ENCODE measurements at places on chromosomes 6 and 20.

- no peak for DNase-seq
Measured at GRCh38 chr20:37925265-37926165, 22.6 kb downstream of the VSTM2L start.

GRCh38 chr6:56663344-56663743, 20.7 kb upstream of the DST start:
- DNase-seq: no peak

GRCh38 chr20:1185316-1185741, 548 bp upstream of the TMEM74B start:
- no peak for DNase-seq

- no peak for DNase-seq
Measured at GRCh38 chr6:40439026-40439800, 148.0 kb downstream of the LRFN2 start.

DNA sequence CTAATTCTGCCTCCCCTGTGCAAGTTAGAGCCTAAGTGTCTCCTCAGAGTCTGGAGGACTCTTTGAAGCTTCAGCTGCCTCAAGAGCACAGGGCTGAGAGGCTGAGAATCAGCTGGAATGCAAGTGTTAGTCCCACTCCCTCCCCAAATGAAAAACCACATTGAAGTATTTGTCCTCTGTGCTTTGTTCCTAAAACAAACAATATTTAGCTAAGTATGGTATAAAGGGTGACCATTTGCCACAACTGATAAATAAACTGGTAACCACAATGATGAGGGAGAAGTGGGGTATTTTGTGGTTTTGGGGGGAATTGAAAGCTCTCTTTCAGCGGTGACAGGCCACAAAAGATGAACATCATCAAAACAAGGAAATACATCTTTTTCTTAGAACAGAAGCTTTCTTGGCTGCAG, 91.7 kb upstream of the HDDC2 start:
- DNase-seq: no peak

DNA sequence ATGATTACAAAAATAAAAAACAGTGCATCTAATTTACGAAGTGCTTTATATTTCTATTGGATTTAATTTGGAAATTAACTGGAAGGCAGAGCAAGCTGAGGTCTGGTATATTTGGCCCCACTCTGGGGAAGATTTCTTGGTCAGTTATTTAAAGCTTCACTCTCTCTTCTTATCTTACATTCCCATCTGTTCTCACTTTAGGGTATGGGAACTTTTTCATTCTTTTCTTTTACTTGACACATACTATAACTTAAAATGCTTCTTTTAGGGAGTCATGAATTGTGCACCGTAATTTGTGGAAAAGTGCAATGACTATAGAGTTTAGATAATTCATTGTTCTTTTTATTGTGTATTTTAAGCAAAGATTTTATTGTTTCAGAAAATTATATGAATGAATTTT, 170.4 kb downstream of the BCKDHB start:
- no peak for DNase-seq

DNA sequence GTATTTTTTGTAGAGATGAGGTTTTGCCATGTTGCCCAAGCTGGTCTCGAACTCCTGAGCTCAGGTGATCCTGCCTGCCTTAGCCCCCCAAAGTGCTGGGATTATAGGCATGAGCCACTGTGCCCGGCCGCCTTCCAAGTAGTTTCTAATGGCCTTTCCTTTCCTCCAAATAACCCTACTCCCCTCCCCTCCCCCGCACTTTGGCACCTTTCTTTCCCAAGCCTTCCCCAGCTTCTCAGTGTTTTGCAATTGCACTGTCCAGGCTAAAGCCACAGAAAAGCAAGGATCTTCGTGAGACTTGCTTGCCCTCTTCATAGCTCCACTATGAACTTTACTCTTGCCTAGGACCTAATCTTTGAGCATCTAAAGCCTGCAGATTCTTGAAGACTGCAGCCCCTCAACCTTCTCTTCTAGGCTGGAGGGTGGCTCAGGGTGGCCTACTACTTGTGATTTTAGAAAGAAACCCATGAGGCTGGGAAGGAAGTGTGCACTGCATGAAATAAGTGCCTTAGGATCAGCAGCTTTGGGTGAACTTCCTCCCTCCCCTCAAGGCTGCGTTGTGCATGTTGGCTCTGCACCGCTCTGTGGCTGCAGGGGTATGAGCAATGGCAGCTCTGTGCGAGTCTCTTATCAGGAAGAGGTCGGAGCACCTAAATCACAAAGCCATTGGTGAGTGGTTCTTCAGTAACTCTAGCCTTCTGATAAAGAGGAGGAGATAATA, 152.4 kb upstream of the SNX9 start:
- DNase-seq: no peak

- DNase-seq: no peak
Measured at GRCh38 chr6:88872962-88873361, 90.5 kb downstream of the RNGTT start.

- DNase-seq: peak; percentile 80
Measured at GRCh38 chr6:117265410-117266256, at the start of gene VGLL2. Gene VGLL2 (plus strand): TSS chr6:117265558. CDS start chr6:117265764, 206 bp downstream.

Data from NCI-H774 (cell line).